Activated effector memory CD4-positive, alpha-beta T cell treated with Interleukin-2 at 50 U/mL for 16 hours (primary cell): ENCODE measurements at places on chromosomes 12 and 14.

DNA sequence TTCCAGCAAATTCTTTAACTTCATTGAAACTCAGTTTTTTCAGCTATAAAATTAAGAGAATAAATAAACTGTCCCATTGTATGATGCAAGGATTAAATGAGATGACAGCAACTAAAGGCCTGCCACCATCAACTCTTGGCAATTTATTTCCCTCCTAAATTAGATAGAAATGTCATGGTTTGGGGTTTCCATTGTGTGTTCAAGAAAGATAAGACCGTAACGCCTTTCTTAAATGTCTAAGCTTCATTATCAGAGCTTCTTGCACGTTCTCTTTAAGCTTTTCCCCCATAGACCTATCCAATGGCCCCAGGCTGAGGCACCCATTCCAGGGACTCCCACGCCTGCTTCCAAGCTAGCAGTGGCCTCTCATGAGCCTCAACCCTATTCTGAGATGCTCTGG lies 281.9 kb downstream of the CACNA1C start:
- DNase-seq = no peak

DNA sequence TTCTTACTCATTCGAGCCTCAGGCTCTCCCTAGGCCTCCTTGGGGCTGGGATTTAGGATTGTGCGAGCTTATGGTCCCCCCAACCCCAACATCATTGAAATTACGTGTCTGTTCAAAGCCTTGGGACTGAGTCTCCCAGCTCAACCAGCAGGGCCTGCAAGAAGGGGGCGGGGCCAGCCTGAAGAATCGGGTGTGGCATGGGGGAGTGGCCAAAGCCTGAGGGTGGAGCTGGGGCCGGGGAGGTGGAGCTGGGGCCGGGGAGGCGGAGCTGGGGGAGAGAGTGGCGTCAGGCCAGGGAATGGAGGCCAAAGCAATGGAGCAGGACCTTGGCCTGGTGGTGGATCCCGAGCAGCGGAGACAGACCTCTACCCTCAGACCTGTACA lies 24.3 kb upstream of the HSPB8 start:
- DNase-seq = no peak

DNA sequence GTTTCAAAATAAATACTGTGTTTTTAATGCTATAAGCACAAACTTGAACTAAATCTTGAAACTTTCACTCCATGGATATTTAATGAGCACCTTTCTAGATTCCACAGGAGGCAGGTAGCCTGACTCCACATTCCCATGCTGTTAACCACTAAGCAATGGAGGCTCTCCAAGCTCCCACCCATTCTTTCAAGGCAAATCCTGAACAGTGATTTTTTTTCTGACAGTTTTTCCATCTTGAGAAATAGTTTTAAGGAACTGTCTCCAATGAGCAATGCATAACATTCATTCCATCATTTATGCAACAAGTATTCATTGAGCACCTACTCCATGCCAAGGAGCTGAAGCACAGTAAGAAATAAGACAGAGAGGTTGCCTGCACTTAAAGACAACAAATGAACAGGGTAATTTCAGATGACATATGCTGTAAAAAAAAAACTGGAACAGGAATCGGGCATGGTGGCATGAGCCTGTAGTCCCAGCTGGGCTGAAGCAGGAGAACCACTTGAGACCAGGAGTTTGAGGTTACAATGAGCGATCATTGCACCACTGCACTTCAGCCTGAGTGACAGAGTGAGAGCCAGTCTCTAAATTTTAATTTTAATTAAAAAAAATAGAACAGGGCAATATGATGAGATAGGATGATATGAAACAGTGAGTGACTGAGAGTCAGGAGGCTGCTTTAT lies 102.3 kb upstream of the CPSF6 start:
- no peak for DNase-seq

- DNase-seq = no peak
These were observed 96.9 kb downstream of the EML5 start for GRCh38 chr14:88695870-88696269.

DNA sequence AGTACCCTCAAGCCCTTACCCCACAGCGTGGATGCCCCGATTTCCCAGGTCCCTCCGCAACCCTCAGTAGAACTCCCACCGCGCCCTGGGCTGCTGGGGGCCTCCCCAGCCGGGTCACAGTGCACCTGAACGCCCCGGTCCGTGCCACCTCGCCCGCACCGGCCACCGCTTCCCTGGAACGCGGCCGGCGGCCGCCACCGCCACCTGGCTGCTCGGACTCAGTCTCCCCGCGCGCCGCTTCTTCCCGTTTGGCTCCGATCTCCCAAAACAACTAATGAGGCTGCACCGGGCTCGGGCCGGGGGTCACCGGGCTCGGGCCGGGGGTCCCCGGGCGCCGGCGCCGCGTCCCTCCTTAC lies 1.0 kb downstream of the ITPK1 start:
- DNase-seq = no peak

DNA sequence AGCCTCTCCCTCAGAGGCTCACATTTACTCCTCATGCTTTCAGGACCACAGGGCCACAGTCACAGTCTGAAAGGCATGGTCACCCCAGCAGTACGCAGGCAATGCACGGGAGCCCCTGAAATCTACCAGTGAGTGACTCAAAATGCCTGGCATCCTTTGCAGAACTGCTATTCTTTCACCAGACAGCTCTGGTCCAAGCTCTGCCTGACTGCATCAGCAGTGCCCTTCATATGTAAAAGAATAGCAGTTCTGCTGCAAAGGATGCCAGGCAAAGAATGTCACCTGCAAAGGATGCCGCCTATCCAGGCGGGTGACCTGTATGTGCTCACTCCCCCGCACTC lies 38.5 kb downstream of the LGMN start:
- no peak for DNase-seq

GRCh38 chr12:111405859-111406473 lies at the start of gene SH2B3:
TSS of gene SH2B3 (plus strand) at chr12:111405923. CDS start at chr12:111418146, 12,223 bp downstream.
- peak; percentile 76 for DNase-seq

DNA sequence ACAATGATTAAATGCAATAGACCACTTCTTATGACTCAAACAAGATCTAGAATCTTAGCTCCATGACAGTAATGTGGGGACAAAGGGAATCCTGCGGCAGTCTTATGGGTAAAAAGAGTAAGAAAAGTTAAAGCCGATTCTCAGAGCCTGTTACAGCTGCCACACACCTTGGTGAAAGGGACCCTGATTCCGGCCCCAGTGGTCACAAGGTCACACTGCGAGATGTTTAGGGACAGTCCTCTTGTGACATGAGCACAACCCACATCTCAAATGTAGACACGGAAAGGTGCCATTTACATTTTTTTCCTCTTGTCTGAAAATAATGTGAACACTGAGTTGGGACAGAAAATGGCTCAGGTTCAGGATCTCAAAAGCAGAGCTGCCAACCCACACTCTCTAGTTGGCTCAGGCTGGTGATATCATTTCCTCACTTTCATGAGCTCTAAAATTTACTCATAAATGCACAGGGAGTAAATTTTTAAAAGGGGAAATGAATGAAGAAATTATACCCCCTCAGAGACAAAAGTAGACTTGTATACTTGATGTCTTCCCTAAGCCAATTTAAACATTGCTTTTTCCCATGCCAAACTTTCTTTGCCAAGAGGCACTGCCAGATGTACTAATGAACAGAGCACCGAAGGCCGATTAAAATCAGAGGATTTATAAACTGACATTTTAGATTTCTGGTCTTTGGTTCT lies 113.1 kb upstream of the OVCH1 start:
- no peak for DNase-seq

DNA sequence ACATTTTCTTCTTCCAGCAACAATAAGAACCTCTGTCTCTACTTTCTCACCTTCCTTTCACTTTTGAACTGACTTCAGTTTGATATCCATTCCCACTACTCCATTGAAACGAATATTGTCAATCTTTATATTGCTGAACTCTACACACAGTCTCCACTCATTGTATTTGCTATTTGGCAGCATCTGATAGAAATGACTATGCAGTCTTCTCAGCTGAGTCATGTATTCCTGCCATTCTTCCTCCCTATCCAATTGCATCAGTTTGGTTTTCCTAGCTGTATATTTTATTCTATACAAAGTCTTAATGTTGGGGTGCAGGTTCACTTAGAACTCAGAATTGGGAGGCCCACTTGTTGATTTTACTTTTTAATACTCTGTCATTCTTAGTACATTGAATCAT lies 107.5 kb upstream of the CPNE8 start:
- DNase-seq = no peak

DNA sequence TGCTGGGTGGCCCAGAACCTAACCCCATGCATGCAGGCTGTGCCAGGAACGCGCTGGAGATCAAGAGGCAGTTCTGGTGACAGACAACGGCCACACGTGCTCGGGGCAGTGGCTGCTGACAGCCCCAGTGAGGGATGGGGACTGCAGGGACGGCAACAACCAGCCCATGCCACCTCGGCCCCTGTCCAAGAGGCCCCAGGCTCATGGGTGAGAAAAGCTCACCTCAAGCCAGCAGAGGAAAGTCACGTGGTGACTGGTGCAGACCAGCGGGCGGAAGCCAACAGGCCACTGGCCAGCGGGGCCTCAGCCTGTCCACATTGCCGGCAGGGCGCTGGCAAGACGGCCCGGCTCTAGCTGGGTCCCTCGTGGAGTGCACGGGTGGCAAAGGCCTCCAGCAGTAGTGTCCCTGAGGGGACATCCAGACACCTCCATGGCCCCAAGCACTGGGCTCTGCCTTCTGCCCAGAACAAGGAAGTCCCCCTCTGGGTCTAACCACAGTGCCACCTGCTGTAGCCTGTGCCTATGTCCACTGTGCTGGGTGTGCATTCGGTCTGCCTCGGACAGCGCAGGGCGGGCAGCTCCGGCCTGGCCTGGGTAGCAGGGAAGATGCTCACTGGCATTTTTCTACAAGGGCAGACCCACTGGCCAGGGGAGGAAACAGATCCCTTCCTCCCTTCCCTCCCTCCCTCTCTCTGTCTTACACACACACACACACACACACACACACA lies 134.1 kb downstream of the NCOR2 start:
- DNase-seq = no peak
